Effector memory CD4-positive, alpha-beta T cell (primary cell): ENCODE measurements at places on chromosomes 11 and 22.

DNA sequence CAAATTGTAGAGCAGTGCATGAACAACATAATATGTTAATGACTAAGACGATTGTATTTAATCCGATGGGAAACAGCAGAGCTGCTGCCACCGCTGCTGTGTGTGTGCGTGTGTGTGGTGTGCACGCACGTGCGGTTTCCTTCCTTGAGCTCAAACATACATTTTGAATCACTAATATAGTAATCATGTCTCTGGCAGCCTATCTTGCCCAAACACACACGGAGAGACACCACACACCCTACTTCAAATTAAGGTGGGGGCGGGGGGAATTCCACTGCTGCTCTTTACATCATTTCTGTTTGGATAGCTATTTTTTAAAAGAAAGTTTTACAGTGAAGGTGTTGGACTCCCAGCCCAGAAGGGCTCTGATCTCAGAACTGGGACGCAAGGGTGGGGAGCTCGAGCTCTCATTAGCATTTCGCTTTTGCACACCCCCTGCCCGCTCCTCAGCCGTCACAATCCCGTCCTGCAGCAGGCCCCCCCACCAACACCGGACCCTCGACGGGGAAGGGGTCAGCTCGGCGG lies 651 bp upstream of the FAM83F start:
- no peak for DNase-seq

- peak; percentile 31 for DNase-seq
Measured at GRCh38 chr22:46071451-46072109, 78.7 kb upstream of the PPARA start.

DNA sequence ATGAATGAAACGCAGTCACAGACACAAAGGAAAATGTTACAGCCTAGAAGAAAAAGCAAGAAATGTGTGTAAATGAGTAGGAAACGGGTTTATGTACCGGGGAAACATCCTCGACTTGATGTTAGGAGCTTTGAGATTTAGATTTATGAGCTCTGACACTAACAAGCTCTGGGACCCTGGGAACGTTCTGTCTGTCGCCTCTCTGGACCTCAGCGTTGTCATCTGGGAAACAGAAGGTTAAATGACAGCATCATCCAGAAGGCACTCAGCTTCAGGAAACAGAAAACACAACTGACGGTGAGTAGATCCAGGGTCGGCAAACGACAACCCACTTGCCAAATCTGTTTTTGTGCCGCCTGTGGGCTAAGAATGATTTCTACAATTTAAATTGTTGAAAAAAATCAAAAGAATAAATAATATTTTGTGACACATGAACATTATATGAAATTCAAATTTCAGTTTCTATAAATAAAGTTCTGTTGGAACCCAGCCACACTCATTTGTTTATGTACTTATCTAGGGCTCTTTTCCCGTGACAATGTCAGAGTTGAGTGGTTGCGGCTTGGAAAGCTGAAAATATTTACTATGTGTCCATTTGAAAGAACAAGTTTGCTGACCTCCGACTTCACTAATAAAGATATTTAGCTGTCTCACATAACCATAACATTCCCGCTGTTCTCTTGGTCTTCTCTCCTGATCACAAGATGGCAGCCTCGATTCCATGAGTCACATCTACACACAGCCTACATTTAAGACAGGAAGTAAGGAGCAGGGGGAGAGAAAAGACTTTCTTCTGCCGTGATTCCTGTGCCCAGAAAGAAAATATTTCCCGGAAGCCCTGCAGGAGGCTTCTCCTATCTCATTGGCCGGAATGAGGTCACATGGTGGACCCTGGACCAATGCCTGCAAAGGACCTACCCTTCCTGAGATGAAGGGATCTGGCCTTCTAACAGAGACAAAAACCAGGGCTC lies 47.1 kb upstream of the SYT13 start:
- no peak for DNase-seq

- no peak for DNase-seq
Measured at GRCh38 chr11:79471071-79471844, 30.4 kb upstream of the TENM4 start.

- DNase-seq, result no peak
Measured at GRCh38 chr11:79182794-79183193, 258.0 kb downstream of the TENM4 start.

DNA sequence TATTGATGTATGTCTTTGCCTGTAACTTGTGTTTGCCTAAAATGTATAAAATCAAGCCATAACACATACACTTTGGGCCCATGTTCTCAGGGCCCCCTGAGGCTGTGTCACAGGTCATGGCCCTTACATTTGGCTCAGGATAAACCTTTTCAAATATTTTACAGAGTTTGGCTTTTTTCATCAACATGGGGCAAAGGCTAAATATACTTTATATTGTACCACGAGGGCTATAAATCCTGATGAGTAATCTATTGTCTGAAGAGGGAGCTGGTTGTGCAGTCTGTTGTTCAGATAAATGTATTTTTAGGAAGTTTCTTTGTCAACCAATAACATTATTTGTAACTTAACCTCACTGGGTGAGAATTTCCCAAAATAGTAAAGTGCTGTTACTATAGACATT lies 404.6 kb upstream of the DDI1 start:
- no peak for DNase-seq

DNA sequence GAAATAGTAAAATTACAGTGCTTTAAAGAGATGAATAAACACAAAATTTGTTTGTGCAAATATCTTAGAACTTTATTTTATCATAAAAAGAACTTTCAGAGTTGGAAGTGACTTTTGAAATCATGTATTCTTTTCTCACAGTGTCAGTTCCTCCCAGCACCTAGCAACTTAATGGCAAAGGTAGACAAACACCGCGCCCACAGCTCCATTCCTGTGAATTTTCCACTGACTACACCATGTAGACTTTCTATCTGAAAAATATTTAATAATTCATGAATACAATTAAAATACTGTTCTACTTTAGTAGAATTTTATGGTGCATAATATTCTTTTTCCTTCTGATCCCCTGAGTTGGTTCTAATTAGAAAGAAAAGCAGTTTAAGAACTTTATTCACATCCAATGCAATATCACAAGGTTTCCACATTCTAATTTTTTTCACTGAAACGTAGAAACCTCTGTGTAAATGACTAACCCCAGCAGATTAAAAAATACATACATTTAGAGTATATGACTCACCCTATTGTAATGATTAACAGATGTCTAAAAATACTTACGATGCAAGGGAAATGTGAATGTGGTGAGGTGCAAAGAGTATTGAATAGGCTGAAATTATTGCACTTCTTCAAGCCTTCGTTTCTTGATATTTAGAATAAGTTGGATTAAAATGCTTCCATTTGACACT lies 218.2 kb upstream of the CCDC179 start:
- DNase-seq, result no peak

DNA sequence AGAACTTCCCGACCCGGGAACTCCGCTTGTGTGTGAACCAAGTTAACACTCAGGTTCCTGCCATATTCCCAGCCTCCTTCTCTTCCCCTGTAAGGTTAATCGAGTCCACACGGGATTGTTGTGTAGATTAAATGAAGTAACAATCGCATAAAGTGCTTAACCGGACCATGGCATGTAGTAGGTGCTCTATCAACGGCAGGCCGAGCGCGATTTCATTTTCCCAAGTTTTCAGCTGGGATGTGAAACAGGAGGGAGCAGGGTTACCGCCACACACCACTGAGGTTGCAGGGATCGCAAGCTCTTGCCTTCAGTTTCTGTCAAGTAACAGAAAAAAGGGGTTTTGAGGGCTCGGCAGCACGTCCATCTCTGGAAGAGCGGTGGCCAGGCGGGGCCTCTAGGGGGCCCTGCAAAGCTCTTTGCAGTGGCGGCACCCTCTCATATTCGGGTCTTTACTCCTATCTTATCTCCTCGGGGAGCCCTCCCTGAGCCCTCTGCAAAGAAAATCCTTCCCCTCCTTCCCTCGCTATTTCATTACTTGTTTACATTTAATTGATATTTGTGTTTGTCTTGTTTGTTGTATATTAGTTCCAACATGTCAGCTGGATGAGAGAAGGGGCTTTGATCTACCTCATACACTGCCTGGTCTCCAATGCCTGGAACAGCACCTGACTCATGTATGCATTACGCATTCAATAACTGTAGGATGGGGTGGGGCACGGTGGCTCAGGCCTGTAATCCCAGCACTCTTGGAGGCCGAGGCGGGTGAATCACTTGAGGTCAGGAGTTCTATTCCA lies 816 bp upstream of the PLEKHA7 start:
- no peak for DNase-seq
